ENCODE measurements at places on chromosomes 3 and 15.

- DNase-seq = no peak
Measured at GRCh38 chr3:168250415-168250861, 154.7 kb upstream of the GOLIM4 start.

DNA sequence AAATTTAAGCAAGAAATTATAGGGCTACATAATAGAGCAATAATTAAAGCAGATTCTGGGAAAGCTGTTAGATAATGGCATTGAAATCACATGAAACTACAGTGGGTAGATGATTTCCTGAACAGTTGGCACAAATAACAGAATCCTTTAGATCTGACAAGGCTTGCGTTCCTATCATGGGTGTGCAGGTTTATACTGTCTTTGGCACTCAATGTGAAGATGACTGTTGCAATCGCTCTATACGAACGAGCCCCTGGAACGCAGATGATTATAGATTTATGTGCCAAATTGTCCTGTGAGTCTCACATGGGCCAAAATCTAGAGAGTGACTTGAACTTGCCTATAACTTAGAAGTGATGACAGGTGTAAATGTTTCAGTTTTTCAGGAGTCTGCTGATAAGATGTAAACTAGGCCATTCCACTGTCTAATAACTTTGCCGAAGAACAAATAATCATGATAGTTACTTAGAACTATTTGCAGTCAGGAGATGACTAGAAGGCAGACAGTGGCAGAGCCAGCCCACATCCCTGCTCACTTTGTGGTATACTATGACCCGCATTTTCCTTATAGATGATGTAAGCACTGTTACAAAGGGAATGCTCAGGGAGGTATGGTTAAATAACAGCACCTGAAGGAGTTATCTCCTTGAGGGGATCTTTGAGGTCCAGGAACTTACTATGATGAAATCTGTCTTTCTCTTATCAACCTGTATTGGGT lies 30.5 kb upstream of the TRPC1 start:
- no peak for DNase-seq

DNA sequence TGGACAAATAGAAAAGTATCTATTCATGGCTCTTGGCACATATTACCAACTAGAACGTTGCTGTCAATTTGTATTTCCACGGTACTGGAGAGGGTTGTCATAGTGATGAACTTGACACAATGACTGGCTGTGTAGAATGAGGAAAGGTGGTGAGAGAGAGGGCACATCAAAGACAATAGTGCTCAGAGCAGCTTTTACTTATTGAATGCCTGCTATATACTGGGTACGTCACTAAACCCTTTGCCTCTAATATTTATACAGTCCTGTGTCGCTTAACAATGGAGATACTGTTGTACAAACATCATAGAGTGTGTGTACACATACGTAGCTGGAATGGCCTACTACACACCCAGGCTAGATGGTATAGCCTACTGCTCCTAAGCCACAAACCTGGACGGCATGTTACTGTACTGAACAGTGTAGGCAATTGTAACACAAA lies 8.3 kb downstream of the TMPRSS7 start:
- DNase-seq = no peak

DNA sequence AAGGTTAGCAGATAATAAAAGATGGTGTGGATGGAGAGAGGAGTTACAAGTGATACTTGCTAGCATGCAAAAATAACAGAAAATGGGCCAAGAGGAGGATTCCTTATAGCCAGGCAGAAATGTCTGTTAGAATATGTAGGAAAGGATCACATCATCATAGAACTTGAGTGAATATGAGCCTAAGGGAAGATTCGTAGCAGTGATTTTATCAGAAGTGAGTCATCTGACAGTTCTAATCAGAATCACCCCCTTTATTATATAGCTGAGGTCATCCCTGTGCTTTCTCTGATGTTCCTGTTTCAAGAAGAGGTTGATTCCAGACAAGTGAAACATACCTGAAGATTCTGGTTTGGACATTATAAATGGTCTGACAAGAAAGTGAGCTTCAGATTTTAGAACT lies 22.9 kb downstream of the EXOG start:
- no peak for DNase-seq

GRCh38 chr3:78761126-78761525 lies 1006.7 kb downstream of the ROBO1 start:
- DNase-seq = no peak

GRCh38 chr3:123036352-123037014 lies 8.9 kb upstream of the SEMA5B start:
- DNase-seq = no peak

GRCh38 chr3:10929978-10930665 lies 62.4 kb upstream of the SLC6A1 start:
- DNase-seq = no peak

DNA sequence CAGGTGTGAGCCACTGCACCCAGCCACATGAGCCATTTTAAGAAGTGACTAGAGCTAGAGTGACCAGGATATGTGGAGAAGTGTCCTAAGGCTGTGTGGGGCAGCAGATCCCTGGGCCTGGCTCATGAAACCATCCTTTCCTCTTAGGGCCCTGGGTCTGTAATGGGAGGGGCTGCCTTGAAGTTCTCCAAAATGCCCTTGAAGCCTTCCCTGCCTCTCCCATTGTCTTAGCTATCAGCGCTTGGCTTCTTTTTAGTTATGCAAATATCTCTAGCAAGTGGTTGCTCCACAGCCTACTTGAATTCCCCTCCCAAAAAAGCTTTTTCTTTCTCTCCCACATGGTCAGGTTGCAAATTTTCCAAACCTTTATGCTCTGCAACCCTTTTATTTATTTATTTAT lies 112.4 kb upstream of the SPATA16 start:
- DNase-seq = no peak

Data from amygdala (tissue), 56 donors.